ENCODE measurements at places on chromosomes 6 and 20.

DNA sequence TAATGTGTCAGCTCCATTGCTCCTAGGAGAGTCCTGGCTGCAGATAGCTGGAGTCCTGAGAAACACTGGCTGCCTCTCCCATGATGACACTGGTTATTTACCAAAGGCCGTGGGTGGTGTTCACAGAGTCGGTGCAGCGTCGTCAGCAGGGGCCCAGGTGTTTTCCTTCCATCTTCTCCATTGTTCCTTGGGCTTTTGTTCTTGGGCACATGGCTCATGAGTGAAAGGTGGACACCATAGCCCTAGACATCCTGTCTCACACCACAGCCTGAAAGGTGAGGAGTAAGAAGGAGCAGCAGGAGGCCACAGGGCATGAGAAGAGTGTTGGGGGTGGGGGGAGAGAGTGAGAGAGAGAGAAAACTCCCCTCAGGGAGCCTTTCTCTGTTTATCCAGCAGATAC lies 9.1 kb downstream of the CST5 start:
- DNase-seq, result no peak

DNA sequence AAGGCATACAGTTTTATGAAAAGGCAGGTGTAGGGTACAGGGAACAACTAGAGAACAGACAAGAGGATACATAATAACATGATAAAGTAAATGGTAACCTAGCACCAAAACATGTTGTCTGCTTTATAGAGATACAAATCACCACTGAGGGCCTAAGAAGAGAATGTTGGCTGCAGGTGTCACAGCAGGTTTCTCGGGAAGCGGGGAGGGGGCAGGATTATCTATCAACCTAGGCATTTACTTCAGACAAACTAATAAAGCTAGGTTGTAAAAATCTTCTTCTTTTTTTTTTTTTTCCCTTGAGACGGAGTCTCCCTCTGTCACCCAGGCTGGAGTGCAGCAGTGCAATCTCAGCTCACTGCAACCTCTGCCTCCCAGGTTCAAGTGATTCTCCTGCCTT lies 22.7 kb downstream of the PIM1 start:
- no peak for DNase-seq

DNA sequence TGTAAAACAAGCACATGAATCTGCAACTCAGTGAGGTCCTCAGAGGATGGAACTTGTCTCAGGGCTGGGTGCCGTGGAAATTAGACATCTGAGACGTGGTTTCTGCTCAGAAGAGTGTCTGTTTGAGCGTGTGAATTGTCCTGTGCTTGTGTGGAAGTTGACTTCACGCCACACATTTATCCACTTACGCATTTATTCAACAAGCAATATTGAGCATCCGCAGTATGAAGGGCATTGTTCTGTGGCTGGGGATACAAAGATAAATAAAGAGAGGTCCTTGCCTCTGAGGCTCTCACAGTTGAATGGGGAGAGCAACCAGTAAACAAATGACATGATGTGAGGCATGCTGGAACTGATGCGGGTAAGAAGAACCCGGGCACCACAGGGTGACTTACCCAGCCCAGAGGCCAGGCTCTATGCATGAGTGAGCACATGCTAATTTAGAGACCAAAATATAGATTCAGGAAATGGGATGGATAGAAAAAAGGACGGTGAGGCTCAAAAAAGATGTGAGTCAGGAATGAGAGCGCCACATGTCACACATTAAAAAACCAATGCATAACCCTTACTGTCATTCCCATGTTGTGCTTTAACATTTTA lies 60.4 kb downstream of the SOBP start:
- no peak for DNase-seq

GRCh38 chr6:78438135-78438534 lies 429.2 kb upstream of the IRAK1BP1 start:
- no peak for DNase-seq

- DNase-seq, result no peak
These were observed 61.7 kb upstream of the SLC22A23 start for GRCh38 chr6:3518356-3519190.
